Hematopoietic multipotent progenitor cell treated with erythropoietin and hydrocortisone succinate and interleukin-3 and kit ligand, for 17 days (in vitro differentiated cells): ENCODE measurements at places on chromosomes 1 and 21.

- DNase-seq = no peak
These were observed 3.7 kb upstream of the PAQR6 start for GRCh38 chr1:156251527-156251926.

DNA sequence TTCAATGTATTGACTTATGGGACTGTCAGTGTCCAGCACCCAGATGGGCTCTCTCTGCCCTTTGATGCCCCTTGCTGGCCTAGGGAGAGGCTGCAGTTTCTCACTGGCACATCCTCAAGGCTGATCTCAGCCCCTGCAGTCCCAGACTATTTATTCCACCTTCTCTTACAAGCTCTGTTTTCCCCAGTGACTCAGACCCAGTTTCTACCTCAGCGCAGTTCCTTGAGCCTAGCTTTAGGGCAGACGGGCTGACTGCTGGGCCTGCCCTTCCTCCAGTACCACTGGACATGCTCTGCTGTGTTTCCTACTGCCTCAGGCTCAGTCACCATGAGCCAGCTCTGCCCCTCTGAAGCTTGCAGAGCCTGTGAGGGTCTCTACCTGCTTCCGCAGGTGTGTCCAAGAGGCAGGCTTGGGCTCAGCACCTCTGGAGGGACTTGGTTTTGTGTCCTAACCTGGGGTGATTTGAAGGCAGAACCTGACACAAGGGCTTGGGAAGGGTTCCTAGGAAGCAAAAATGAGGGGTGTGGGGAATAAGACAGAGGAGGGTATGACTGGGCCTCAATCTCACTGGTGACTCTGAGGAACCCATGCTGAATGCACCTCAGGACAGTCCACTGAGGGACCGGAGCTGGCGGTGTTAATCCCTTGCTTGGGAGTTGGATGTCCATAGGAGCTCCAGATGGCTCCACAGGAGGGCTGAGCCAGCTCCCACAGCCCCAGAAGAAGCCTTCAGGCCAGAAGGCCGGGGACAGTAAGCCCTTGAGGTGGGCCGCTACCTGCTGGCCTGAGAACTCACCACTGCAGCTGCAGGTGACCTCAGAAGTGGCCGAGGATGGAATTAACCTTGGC is 689.9 kb downstream of the MATN1 start:
- no peak for DNase-seq

GRCh38 chr1:11078631-11079030 is 18.8 kb upstream of the SRM start:
- DNase-seq = no peak

GRCh38 chr1:21384620-21385019 is 55.3 kb upstream of the NBPF3 start:
- no peak for DNase-seq

- DNase-seq = peak; percentile 72
These were observed 19.9 kb downstream of the AGPAT3 start for GRCh38 chr21:43884861-43885417.
